ENCODE measurements at places on chromosomes 4 and X.

DNA sequence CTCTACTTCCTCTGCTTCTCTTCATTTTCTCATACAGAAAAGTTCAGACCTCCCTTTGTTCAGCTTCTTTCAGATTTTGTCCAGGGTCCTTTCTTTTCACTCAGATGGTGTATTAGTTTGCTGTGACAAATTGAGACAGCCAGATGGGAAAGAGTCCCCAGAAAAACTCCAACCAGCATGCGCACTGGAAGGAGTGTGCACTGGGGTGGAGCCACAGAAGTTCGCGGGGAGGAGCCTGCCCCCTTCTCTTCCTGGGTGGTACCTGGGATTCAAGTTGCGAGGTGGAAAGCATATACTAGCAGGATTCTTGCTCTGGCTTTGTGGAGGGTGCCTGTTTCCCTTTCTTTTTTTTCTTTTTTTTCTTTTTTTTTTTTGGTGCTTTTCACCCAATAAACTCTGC, 51.6 kb downstream of the SMIM20 start:
- DNase-seq = no peak

- DNase-seq = no peak
Observed at GRCh38 chr4:11634283-11634682, 205.6 kb upstream of the HS3ST1 start.

DNA sequence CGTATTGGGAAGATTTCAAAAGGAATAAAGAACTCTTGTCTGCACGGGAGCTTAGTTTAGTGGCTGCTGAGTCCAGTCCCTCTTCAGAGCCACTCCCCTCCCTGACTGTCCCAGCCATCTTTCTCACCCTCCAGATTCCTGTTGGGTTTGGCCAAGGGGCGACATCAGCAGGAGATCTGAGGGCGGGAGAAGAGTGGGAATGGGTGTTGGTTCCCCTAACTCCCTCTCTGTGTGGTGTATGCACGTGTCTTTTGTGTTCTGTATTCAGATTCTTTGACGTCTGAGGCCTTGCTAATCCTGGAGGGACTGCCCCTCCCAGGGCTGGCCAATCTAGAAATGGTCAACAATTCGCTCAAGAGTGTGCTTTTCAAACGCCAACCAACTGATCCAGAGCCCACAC, 37.4 kb downstream of the CYTL1 start:
- no peak for DNase-seq

DNA sequence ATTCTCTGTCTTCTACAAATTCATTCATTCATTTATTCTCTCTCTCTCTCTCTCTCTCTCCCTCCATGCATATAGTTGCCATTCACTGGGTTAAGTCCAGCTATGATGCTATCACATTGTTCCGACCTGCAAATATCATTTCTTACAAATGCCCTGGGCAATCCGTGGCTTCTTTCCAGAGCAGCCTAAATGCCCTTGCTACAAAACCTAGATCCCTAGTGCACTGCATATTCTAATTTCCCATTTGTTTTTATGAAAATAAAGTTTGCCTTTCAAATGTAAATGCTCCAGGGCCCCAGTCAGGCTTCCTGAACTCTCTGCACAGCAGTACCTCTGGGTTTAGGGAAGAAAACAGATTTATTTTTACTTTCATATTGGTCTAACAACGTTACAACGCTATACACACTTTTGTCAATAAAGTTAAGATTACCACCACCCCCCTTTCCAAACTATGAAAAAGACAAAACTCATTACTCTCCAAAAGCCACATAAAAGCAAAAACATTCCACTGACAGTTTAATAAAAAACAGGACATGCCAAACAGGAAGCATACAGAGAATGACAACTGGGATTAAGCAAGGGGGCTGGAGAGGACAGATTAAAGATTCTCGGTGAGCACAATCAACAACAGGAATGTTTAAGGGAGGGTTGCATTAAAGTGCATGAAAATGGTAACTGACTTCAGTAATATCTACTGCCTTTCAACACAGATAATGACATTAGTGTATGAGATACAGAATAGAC, 104.3 kb downstream of the USP46 start:
- DNase-seq = no peak

DNA sequence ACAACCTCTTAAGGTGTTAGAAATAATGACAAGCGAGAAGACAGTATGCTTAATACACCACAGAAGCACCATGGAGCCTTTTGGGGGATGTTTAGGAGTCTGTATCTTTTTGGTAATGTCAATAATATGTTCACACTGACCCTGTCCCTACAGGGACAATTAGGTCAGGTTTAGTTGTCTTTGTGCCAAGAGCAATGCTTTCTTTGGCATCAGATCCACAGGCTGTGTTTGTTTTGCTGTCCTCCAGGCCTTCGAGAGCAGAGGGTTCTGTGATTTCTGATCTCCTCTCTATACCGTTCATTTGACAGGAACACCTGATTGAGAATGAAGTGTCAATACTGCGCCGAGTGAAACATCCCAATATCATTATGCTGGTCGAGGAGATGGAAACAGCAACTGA, 153.8 kb downstream of the DCLK2 start:
- no peak for DNase-seq

GRCh38 chrX:5084279-5084678, 1144.4 kb downstream of the NLGN4X start:
- no peak for DNase-seq

DNA sequence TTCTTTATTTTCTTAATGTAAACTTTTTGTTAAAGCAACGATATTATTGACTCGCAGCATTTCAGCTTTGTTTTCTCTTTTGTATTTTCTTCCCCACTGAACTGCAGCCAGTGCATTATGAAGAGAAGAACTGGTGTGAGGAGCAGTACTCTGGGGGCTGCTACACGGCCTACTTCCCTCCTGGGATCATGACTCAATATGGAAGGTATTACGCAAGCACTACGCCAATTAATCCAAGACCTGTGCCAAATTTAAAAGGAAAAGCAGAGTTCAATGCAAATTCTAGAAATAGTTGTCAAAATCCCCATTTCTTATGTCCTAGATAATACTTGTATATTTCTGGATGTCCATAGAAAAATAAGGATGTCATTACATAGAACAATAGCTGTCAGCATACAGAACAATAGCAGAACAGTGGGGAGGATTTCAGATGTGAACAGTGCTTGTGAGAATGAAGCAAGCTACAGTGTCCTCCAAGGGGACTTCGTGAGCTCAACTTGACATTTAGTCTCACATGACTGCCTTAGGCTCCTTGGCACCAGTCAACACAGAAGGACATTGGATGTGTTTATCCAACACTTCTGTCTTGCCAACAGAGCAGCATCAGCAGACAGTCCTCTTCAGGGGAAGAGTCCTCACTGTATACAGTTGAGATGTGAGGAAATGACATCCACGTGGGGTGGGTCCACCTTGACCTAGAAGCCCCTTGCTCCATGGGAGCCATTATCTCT, 85.9 kb downstream of the MAOA start:
- no peak for DNase-seq

- no peak for DNase-seq
Observed at GRCh38 chr4:16852228-16852627, 46.2 kb downstream of the LDB2 start.

- DNase-seq = no peak
Observed at GRCh38 chr4:147597561-147597960, 19.6 kb upstream of the TMEM184C start.

DNA sequence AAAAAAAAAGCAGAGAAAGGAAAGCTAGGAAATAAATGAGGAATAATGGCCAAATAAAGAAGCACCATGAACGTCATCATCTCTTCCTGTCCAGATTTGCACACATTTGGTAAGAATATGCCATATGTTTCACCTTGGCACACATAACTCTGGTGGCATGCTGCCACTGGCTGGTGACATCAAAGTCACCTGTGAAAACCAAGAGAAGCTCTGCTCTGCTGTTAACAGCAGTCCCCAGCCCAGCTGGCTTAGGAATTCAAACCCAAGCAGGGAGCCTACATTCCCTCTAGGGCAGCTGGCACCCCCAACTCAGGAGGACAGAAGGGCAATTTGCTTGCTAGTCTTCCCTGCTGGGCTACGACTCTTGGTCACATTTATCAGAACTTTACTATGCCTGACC, 77.6 kb downstream of the RASL11B start:
- DNase-seq = no peak

GRCh38 chr4:101977076-101977475, 186.5 kb downstream of the BANK1 start:
- DNase-seq = no peak

GRCh38 chrX:43527801-43528200, 128.3 kb upstream of the MAOA start:
- DNase-seq = no peak

DNA sequence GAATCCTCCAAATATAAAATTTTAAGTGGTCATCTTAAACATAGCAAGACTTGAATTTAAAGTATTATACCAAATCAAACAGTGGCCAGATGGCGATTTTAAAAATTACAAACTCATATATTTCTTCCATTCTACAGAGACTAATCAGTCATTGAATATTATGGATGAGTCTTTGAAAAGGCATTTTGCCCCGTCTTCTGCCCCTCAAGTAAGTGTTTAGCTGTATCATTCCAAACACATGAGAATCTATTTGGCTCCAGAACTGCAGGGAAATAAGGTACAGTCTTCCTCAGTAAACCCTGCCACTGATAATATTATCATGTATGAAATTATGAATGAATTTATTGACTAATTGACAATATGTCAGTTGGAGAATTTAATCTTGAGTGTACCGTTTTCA, 191.0 kb downstream of the SLC7A11 start:
- DNase-seq = no peak

DNA sequence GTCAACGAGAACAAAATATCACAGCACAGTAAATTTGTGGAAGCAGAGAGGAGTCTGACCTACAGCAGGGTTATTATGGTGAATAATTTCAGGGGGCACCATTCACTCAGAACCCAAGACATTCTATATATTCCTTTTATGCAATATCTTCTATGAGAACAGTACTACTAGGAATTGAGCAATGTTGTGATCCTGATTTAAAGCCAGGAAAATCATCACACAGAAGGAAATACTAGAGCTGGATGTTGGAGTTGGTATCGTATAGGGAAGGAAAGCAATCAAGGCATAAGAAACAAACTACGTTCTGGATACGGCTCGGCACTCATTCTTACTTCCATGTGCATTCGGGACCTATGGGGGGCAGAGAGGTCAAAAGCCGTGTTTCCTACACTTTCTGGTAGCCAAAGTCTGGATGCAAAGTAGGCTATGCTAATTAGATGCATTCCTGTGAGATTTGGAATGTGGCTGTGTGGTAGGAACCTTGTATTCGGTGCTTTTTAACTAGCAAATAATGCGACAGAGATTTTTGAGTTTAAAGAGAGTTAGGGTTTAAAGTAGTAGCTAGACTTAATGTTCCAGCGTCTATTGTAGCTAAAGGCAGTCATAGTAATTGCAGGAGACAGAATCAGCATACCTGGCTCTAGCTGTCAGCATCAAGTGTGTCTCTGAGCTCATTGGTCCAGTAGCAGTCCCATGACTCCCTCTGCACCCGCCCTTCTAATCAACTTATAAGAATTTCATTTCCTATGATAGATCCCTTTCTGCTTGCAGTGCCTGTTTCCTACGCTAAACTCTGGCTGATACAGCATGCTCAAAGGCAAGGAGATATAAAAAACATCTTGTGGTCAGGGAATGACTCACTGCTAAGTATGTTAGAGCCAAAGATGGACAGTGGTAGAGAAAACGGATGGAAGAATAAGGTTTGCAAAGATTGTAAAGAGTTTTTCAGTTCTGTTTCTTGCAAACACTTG, 43.3 kb upstream of the PDGFC start:
- DNase-seq = no peak

GRCh38 chrX:30538271-30538670, 39.3 kb downstream of the TASL start:
- no peak for DNase-seq

DNA sequence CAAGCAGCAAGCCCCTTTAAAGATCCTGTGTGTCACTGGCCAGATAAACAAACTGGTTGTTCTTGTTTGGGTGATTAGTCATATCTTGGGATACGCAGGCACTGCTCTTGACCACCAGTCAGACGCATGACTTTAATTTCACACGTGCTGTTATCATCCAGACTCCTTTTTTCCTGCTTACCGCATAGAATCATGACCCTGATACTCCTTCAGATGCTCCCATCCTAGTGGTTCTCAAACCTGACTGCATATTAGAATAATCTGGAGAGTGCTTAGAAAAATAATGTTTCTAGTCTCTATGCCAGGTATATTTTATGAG, 78.8 kb downstream of the CLDN22 start:
- DNase-seq = no peak

Measured in activated naive CD8-positive, alpha-beta T cell treated with anti-CD3 and anti-CD28 coated beads, Interleukin-2, amount 10 ng/mL, durations not matched to agents 7 days and 5 days (primary cell).